ENCODE measurements at places on chromosomes 16 and 17.

DNA sequence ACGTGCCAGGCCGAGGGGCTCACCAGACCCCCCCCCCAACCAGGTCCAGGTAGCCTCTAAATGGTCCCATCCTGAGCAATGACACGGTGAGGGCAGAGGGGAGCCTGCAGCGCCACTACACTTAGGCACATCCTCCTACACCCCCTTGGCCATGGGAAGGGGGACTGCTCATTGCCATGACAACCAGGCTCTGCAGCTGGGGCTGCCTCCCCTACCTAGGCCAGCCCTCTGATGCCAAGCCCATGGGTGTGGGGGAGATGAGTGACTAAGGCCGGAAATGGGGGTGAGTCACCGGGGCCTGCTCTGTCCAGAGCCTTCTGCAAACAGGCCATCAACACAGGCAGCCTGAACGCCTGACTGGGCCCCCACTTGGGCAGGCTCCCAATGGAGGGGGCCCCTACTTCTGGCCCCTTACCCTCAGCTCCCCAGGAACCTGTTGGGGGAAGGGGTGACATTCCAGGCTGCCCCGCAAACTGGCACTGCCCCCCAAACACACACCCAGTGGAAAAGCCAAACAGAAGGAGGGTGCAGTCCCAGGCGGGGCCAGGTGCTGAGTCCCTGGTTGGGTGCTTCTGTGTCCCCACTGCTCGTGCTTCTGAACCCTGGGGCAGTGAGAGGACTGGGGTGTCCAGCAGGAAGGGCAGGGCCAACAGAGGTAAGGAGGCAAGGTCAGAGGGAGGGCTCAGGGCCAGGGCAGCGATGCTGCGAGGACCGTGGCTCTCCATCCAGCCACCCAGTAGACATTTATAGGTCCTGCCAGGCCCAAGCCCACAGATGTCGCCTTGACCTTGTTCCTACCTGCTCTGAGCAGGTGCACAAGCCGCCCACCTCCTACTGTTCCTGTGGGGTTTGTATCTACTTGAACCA is 8.2 kb downstream of the PLCD3 start:
- no peak for DNase-seq

GRCh38 chr17:2982854-2983253 is 80.6 kb downstream of the OR1D5 start:
- no peak for DNase-seq

DNA sequence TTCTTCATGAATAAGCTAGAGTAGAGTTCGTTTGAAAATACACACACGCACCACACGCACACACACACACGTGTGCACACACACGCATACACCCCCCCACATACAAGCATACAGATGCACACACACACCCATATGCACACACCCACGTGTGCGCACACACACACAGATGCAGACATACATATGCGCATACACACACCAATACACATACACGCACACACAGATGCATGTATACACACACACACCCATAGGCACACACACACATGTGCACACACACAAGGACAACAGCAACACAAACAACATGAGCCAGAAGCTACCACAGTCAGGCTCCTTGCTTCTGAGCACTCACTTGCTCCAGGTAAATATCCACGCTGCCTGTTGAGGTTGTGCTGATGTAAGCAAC is 5.1 kb downstream of the IFT140 start:
- DNase-seq = no peak

DNA sequence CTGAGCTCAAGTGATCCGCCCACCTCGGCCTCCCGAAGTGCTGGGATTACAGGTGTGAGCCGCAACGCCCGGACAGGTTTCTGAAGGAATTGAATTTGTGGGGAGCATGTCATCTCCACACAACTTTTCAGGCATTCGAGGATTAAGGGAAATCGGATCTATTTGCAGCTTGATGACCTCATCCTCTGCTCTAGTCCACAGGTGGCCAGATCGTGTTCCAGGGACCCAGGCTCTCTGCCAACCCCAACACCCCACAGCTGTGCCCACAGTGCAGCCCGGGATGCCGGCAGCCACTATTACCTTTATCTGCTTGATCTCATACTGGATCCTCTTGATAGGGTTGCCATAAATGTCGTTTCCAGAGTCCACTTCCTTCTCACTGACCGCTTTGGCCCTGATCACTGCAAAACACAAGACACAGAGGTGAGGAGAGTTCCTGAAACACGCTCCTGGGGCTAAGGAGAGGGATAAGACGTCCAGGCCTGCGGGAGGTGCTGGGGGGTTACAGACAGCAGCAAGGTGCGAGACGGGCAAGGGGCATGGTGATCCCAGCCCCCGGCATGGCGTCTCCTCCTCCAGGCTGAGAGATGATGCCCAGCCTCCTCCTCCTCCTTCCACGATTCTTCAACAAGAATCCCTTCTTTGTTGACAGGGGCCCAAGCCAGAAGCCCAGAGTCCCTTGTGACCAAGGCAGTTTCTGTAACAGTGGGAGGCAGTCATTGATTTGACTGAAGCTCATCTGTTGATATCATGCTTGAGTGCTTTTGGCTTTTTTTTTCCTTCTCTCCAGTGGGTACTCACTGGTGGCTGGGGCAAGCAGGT is 29.3 kb downstream of the CEP295NL start:
- DNase-seq = no peak

DNA sequence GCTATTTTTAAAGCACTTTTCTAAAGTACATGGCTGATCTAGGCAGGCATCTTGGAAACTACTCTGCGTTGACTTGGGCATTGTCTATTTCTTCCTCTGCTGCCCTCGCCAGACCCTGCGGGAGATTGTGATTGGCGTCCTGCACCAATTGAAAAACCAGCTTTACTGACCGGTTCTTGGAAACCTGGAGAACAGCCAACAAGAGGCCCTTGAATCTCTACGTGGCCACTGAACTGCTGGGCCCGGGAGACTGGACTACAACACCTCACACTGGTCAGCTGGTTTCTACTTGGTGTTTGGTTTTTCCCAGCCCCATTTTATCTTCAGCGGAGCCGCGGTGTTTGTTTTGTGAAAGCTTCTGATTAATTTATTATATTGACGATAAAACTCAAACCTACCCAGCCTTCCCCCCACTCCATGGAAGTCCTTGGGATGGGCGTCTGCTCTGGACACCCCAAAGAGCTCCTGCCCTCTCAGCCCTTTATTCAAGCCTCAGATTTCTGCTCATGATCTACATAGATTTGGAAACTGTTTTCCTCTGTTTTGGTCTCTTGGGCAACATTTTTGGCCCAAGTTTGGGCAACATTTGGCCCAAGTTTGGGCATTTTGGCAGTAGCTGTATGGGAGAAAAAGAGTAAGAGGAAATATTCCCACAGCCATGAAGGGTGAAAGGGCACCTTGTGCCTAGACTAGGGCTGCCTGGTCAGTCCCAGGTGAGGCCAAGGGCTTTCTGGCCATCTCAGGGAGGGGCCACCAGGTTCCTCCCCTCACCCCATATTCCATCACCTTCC is 4.7 kb downstream of the MLX start:
- no peak for DNase-seq

GRCh38 chr17:19551165-19551564 is 17.5 kb downstream of the SLC47A1 start:
- no peak for DNase-seq

DNA sequence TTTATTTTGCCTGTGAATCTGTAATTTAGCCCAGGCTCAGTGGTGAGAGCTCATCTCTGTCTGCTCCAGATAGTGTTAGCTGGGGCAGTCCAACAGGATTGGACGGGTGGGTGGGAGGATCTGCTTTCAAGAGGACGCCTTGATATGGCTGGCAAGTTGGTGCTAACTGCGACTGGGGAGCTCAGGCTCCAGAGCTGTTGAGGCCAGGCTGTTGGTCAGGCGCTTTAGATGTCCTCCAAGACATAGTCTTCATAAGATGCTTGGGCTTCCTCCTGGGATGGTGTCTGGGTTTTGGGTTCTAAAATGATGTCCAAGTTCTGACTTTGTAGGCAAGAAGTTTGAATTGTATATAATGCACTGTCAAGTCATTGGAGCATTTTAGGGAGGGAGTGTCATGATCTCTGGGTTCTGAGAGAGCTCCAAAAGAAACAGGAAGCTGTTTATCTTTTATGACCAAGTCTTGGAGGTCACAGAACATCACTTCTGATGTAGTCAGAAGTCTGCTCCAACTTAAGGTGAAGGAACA is 12.8 kb upstream of the PCTP start:
- DNase-seq = no peak

GRCh38 chr16:3068487-3068886 is 3.0 kb downstream of the IL32 start:
- no peak for DNase-seq
